Stimulated activated CD4-positive, alpha-beta T cell treated with anti-CD3 and anti-CD28 coated beads, TNF-alpha, amount 100 ng/mL, for 48 hours (primary cell): ENCODE measurements at places on chromosomes 5 and 9.

DNA sequence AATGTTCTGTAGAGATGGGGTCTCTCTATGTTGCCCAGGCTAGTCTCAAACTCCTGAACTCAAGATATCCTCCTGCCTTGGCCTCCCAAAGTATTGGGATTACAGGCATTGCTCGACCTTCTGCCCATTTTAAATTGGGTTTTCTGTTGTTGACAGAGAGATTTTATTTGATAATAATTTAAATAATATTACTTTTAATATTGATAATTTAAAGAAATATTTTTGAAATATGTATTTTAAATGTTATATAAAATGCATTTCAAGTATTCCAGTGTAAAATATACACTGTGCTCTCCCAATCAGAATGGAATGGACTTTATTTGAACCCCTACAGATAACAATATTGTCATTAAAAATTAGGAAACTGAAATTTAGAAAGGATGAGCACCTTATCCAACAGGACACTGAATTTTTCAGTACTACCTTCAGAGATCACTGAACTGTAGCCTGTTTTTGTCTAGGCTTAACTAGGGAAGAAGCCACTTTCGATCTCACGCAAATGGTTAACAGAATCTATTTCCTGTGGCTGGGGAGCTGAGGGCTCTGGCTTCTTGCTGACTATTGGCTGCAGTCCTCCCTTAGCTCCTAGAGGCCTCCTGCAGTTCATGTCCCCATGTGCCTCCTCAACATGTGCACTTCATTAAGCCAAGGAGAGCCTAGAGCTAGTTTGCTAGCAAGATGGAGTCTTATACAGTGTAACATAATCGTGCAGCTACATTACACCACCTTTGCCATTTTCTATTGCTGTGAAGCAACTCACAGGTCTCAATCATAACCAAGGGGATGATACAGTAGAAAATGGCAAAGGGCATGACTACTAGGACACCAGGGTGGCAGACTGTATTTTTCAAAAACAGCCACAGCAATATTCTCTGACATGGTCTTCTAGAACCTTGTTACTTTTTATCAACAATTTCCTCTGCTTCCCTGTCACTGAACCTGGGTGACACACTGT, 150.0 kb downstream of the CDC42SE2 start:
- no peak for DNase-seq

DNA sequence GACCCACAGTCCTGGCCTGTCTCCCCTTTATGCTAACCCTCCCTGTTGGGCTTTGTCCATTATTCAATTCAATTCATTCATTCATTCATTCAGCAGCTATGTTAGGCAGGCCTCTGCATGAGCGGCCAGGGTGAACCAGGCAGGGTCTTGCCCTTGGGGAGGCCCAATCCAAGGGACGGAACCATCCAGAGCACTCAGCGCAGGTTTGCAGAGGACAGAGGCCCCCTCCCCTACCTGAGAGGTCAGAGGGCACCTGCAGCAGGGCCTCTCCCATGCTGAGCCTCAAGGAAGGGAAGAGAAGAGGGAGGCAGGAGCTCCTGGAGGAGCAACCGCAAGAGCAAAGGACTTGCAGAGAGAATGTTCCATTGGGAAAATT, 61.4 kb downstream of the C9orf50 start:
- DNase-seq = no peak

- DNase-seq = no peak
Observed at GRCh38 chr5:107893642-107894041, 222.9 kb upstream of the EFNA5 start.

DNA sequence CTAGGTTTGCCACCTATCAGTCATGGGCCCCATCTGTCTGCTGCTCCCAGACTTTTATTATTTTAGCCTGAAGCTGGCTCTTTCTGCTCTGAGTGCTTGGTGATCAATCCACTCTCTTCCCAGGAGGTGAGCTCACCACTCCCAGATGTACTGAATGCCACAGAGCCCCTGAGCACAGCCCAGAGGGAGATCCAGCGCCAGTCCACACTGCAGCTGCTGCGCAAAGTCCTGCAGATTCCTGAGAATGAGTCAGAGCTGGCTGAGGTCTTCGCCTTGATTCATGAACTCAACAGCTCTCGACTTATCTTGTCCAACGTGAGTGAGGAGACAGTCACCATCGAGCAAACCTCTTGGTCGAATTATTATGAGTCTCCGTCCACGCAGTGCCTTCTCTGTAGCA, 36.0 kb downstream of the HMGXB3 start:
- no peak for DNase-seq
